ENCODE measurements at places on chromosomes 6 and 20.

- DNase-seq, result no peak
These were observed 19.3 kb downstream of the SLC13A3 start for GRCh38 chr20:46631874-46632446.

- no peak for DNase-seq
These were observed 119.4 kb downstream of the PHACTR1 start for GRCh38 chr6:12836009-12836408.

- no peak for DNase-seq
These were observed 77.7 kb upstream of the ZFP64 start for GRCh38 chr20:52269321-52269720.

- DNase-seq, result no peak
These were observed 73.6 kb downstream of the NOL4L start for GRCh38 chr20:32511358-32512046.

DNA sequence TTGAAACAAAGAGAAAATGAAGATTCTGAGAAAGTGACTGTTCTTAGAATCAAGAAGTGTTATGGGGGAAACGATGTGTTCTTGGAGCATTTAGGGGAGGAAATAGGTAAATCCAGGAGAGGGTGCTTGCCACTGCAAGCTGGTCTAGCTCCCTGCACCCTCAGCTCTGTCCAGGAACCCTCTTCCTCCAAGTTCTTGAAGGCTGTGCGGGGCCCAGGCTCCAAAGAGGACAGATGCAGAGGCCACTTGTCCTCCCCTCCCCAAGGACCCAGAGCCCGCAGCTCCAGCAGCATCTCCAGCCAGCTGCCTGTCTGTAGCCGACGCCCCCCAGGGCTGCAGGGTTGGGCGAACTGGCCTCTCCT lies 87.9 kb downstream of the CDC5L start:
- no peak for DNase-seq

DNA sequence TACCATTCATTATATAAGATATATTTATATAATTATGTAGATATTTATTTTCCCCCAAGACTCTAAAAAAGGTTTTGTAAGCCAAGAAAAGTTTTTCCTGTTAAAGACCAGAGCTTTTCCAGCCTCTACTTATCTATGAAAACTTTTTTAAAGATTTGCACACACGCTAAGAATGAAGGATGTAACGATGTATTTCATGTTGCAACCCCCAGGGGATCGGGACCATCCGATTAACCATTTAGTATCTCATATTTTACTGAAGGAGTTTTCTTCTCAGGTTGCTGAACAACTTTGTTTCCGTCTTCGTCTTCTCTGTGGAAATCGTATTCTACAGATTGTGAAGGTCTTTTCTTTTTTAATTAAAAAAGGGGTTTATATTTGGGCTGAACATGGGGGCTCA lies 70.0 kb upstream of the SASH1 start:
- no peak for DNase-seq

DNA sequence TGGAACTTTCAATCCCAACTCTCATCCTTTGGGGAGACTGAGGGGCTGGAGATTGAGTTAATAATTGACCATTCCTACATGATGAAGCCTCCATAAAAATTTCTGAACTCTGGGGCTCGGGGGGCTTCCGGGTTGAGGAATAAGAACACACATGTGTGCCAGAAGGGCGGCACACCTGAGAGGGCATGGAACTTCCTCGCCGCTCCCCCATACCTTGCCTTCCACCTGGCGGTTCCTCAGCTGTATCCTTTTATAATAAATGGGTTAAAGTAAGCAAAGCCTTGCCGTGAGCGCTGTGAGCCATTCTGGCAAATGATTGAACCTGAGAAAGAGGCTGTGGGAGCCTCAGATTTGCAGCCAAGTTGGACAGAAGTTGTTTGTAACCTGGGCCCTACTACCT lies 164.8 kb downstream of the LY86 start:
- no peak for DNase-seq

DNA sequence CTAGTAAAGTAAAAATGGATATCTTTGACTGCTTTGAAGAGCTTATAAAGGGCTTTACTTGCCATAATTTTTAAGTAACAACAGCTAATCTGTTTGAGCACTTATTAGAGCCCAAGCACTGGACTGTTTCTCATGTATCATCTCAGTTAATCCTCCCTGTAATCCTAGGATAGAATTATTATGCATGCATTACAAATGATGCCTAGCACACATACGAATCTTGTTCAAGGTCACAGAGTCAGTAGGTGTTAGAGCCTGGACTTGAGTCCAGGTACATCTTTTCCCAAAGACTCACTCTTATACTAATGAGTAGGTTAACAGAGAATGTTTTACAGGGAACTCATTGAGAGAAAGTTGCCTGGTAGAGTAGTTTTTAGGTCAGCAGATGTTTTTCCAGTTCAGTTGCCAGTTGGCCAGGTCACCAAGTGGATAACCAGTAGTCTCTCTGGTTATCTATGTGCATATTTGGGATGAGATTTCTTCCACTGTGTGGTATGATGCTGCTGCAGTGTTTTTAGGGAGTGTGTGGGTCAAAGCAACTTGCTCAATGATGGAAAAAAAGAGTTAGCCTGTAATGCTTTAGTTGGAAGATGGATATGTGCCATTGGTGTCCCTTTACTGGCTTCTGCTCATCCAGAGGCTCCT lies 32.3 kb upstream of the LAMA4 start:
- DNase-seq, result no peak

DNA sequence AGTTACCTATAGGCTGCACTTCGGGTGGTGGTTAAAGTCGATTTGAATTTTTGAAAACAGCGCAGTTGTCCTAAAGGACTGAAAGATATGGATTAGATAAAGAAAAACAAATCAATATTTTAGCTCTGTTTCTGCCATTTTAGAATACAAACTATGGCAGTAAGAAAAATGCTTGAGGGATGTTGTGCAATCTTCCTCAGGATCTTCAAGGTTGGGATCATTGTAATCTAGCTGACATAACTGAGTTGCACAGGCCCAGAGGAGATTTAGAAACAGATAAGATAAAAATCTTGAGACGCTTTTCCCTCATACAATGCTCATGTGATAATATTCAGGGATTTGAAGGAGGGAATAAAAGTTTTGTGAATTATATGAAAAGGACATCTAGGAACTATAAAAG lies 926 bp downstream of the PEX3 start:
- DNase-seq, result peak; percentile 70

DNA sequence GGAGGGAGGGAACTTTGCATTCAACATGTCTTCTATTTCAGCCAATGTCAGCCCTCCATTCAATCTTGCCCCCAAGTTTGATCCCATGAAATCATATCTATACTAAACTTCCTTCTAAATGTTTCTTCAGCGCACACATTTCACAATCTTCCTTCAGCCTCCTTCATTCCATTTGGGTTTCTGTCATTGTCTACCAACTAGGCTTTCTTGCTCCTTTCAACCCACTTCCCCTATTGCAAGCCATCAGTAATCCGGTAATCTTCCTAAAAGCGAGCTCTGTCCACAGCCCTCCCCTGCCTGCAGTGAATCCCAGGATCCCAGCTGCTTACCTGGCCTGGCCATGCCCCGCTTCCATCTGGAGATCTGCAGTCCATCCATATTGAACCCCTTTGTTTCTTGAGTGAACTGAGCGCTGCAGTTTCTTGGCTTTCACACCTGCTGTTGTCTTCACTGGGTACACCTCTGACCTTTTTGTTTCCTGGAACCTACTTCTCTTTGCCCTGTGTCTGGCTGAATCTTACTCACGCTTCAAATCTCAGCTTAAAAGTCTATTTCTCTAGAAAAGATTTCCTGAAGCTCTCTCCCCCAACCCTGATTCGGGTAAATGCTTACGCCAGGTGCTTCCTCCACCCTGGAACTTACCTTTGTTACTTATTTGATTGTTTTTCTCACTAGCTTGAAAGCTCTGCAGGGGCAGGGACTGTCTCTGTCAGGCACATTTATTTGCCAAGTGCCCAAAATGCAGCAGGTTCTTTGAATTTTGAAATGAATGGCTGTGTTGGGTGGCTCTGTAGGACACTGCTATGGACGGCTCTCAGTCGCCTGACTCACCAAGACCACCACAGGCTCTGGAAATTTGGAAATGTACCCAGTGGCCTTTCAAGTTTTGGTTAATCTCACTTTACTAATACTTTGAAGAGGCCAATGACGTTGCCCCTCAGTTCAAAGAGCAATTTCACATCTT lies 50.3 kb downstream of the ADTRP start:
- DNase-seq, result peak; percentile 37

- peak; percentile 14 for DNase-seq
These were observed 47.6 kb downstream of the CPXM1 start for GRCh38 chr20:2752567-2753460.

- DNase-seq, result no peak
These were observed 3.7 kb upstream of the SMAP1 start for GRCh38 chr6:70663881-70664466.

DNA sequence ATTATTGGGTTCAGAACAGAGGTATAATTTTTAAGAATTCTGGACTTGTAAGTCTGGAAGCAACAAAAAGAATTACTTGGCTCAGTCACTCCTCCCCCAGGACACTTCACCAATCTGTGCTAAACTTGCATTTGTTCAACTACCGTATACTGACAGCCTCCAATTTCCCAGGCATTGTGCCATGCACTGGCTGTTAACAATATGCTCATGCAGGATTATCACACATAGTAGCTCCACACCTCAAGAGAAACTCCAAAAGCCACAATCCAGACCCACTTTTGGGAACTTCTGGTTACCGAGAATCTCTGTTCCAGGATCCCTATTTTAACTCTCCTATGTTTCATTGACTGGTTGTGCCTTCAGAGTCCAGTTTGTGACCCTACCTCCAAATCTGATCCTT lies 7.7 kb downstream of the ADGRF1 start:
- DNase-seq, result no peak

- DNase-seq, result no peak
These were observed 6.5 kb downstream of the SLC13A3 start for GRCh38 chr20:46644733-46645132.

DNA sequence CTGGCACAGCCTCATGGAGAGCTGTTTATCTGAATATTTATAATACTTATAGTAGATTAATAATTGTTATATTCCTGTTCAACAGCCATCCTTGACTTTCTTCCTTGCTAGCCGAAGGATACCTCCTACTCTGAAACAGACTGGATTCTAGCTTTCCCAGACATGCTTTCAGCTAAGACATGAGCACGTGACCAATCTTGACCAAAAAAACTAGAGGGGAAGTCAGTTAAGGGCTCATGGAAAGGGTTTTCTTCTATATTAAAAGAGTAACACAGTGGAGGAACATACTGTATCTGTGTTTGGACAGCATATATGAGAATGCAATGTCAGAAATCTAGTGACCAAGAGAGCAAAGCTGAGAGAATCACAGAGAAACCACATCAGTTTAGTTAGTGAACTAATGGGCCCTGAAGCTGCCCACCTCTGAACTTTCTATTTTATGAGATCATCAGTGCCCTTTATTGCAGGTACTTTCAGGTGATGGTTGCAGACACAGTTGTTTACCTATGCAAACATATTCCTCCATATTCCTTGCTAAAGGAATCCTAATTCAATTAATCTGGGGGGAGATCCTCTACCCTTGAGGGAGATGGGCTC lies 140.4 kb upstream of the SLC24A3 start:
- no peak for DNase-seq

- DNase-seq, result peak; percentile 21
These were observed 23.6 kb downstream of the POFUT1 start for GRCh38 chr20:32231245-32231644.

DNA sequence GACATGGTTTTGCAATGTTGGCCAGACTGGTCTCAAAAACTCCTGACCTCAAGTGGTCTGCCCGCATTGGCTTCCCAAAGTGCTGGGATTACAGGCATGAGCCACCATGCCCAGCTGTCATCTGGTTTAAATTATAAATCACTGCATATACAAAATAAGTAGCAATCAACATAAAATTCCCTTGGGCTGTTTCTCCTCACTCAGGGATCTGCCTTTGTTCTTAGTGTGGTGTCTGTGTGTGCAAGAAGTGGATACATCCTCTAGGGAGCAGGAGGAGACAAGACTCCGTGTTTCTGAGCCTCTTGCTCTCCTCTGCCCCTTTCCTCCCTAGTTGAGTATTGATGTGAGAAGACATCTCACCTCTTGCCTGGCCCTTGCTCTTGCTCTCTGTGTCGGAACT lies 65.2 kb upstream of the ADGRF4 start:
- peak; percentile 49 for DNase-seq

DNA sequence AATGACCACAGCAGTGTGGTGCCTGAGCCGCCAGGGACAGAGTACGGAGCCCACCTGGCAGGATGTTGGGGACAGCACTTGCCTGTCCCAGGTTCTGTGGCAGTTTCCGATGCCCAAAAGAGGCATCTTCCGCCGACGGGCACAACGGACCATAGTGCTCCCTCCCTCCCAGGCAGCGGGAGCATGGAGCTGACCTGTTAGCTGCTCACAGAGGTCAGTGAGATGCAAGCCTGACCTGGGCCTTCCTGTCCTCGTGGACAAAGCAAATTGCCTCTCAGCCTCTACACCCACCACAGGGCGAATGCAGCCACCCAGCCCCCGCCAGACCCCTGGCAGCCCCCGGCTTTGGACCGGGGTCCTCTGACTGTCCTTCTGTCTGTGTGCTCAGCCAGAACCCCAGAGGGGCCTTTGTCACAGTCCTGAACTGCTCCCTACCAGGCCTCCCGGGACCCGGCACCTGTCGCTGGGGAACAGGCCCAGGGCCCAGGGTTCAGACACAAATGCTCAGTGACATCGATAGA lies 16.2 kb upstream of the FRMD1 start:
- DNase-seq, result no peak

DNA sequence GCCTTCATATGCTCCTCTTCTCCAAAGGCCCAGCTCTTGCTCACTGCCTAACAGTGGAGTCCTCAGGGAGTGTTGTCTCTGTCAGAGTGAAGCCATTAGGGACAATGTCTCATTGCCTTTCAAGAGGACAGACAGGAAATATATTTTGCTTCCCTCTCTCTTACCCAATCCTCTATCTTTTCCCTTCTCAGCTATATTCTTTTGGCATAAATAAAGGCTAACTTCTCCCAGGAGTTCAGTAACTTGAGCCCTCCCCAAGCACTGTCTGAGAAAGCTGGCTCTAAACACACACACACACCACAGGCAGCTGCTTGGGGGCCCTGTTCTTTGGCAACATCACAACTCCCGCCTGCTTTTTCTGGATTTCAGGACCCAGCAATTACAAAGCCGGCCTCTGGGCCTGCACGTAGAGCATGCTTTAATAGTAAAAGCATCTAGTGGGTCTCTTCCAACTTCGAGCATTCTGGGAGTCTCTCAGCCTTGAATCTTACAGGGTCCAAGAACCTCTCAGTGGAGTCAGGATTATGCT lies 34.7 kb upstream of the LAMA4 start:
- DNase-seq, result peak; percentile 69
